ENCODE measurements at places on chromosomes 16 and 17.

GRCh38 chr16:69465083-69465721 is 40.8 kb downstream of the CYB5B start:
- no peak for DNase-seq

- DNase-seq, result no peak
Measured at GRCh38 chr17:77890771-77891170, 67.7 kb upstream of the TNRC6C start.

- DNase-seq, result no peak
Measured at GRCh38 chr16:50386774-50387173, 18.0 kb upstream of the BRD7 start.

DNA sequence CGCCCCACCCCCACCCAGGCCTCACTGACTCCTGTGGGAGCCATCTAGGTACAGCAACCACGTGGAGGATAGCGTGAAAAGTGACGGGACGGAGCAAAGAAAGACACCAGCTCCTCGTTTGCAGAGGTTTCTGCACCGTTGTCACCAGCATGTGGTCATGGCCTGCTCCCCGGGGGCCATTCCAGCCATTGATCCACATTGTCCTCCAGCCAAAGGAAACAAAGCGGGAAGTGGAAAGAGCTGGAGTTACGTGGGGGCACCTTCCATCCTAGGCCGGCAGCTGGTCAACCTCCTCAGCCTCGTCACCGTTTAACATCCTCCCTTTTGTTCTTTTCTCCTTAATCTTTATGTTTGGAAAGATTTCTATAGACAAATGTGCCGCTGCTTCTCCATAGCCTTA is 153.7 kb downstream of the RPTOR start:
- no peak for DNase-seq

DNA sequence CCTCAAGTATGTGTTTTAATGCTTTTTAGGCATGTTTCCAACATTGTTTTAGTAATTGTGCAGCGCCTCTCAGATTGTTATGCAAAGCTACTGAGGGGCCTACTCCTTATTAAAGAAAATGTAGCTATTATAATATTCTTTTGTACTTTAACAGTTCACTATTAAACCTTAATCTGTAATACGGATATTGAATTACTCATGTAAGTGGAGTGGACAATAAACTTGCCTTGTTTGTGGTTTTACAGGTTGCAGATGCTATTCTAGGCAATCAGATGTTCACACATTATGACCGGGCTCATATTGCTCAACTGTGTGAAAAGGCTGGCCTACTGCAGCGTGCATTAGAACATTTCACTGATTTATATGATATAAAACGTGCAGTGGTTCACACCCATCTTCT is 41.0 kb downstream of the PTRH2 start:
- DNase-seq, result no peak

GRCh38 chr17:3669085-3669347 is 404 bp downstream of the EMC6 start:
- DNase-seq, result no peak

- DNase-seq, result no peak
Measured at GRCh38 chr16:77480681-77481315, 46.0 kb upstream of the ADAMTS18 start.

GRCh38 chr17:55607731-55608341 is 96.6 kb upstream of the SMIM36 start:
- no peak for DNase-seq

- no peak for DNase-seq
Measured at GRCh38 chr17:32240750-32241149, 24.9 kb upstream of the RHBDL3 start.

Measured in activated gamma-delta T cell (primary cell).